ENCODE measurements at places on chromosomes 7 and 10.
A peak's percentile ranks its signal among the peaks of the same experiment; 100 is the strongest.

- no peak for DNase-seq
These were observed 22.0 kb downstream of the CYTH3 start for GRCh38 chr7:6250364-6250833.

- no peak for DNase-seq
These were observed 21.6 kb upstream of the ADAMTS14 start for GRCh38 chr10:70650718-70651117.

DNA sequence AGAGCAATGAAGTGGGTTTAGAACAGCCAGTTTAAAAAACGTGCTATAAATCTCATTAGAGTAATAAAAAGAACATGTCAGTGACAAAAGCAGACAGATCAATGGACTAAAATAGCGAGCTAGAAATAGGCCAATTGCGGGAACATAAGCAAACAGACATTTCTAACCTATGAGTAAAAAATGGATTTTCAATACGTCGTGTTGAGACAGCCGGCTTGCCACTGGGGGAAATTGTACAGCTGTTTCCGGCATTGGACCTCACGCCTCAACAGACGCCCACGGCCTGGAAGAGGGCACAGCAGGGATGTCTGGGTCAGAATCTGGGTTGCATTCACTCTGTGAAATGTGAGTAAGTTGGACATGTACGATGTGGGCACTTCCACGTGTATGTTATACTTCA is 92.9 kb downstream of the SVOPL start:
- peak; percentile 31 for DNase-seq

DNA sequence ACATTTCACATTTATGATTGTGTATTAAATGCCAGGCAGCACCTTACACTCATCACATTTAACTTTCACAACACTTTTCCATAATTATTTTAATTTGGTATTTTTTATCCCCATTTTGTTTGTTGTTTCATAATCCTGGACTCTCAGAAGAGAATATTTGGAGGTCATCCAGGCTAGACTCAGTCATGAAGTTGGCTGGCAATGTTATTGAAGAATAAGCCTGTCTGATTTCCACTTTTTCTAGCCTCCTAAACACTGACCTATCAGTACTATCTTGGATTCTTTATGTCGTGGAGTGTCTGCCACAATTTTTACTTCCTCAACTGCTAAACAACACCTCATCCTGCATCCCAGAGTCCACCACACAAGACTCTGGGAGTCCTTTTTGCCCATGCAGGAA is 372.3 kb upstream of the NRP1 start:
- no peak for DNase-seq

- no peak for DNase-seq
These were observed 414.8 kb downstream of the RPS24 start for GRCh38 chr10:78448470-78448869.

DNA sequence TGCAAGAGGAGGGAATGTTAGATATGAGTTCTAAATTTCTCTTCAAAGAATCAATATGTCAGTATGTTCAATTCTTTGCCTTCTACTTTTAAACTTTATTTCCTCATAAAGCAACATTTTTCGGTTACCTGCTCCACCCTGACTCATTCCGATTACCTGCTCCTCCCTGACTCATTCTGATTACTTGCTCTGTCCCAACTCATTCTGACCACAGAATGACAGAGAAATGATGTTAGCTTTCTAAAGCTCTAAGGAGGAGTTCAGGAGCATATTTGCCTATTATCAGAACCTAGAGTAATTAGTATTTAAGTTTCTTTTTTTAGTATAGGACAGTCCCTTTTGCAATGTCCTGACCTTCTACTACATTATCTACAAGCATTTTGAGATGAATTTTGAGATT is 24.5 kb upstream of the PPP1R9A start:
- DNase-seq, result no peak

DNA sequence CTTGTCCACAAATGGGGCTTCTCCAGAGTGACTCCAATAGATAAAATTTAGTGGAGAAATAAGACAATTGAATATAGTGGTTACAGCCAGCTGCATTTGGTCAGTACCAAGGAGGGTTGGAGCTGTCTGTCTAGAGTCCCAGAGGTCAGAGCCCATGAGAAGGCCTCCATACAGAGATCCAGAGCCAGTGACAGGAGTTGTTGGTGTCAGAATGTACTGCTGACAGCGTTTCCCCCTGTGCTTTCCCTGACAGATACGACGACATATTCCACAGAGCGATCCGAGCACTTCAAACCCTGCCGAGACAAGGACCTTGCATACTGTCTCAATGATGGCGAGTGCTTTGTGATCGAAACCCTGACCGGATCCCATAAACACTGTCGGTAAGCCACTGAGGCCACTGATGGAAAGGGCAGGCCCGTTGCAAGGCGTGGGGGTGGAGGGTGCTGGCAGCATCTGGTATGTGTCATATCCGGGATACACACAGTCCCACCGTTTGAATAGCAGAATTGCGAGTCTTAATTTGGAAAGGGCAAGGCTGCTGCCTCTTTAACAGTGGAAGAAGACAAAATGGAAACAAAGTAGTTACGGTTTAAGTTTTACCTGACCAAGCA is 483.6 kb downstream of the NRG3 start:
- DNase-seq, result no peak

- no peak for DNase-seq
These were observed 13.9 kb upstream of the HSPA12A start for GRCh38 chr10:116756277-116756676.

DNA sequence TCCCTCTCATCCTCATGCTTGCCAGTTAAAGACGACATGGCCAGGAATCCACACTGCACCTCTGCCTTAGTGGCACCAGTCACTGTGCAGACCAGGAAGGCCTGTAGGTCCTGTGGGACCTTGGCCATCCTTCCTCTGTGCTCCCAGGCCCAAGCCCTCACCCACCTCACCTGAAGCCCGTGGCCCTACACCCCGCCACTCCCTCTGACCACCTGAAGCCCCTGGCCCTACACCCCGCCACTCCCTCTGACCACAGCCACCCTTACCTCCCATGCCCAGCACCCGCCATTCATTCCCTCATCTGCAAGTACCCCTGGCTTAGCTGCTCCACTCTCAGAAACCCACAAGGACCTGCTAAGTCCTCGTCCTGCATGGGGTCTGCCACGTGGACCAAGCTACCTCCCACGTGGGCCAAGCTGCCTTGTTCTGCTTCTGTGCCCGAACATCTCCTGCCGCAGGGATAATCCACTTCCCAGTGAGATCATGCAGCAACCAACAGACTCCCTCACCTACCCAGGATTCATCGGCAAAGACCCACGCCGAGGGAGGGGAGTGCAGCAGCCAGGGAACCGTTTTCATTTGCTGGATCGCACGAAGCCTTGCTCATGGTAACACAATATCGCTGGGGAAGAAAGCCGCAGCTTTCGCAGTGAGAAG is 151.2 kb downstream of the TCERG1L start:
- no peak for DNase-seq

- DNase-seq, result no peak
These were observed 7.3 kb upstream of the PNLIP start for GRCh38 chr10:116538456-116538855.

DNA sequence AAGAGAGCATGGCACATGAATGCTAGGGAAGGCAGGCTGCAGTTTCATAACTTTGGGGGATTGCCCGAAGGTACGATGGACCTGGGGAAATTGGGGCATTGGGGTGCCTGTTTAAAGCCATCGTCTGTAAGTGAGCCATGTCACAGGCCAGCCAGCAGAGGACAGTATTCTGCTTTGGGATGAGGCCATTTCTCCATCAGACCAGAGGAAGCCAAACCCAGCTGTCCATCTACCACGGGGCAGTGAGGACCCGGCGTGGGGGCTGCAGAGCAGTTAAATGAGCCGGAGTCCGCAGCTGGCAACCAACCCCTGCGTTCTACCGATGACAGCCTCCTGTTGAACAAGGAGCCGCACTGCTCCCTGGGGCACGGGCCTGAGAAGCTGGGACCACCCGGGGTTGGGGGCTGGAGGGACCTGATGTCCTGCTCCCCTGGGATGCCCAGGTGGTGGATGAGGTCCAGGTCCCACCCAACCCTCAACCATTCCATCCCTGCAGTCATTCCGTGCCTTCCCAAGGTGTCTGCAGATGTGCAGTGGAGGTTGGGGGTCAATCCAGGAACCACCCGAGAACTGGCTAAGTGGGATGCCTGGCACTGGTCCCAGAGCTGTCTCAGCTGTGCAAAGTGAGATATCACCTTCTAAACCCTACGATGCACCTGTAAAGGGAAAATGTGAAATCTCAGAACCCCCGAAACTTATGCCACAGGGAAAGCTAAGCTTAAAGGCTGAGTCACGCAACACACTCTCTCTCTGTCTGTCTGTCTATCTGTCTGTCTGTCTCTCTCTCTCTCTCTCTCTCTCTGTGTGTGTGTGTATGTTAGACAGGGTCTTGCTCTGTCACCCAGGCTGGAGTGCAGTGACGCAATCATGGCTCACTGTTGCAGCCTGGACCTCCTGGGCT is 12.1 kb upstream of the RHBDD2 start:
- DNase-seq, result no peak

DNA sequence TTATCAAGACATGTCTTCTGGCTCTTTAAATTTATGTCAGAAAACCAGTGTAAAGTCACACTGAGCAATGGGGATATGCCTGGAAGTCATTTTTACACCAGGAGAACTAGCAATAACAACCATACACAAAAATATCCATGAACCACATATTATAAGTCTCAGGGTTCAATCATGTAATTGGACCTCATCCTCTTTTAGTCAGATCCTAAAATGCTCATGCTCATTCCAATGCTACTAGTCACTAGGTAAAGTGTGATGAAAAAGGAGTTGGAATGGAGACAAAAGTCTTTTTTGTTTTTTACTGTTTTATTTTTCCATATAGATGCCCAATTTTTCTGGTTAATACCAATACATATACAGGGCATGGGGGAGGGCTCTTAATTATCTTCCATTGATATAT is 306.1 kb downstream of the DGKB start:
- no peak for DNase-seq

DNA sequence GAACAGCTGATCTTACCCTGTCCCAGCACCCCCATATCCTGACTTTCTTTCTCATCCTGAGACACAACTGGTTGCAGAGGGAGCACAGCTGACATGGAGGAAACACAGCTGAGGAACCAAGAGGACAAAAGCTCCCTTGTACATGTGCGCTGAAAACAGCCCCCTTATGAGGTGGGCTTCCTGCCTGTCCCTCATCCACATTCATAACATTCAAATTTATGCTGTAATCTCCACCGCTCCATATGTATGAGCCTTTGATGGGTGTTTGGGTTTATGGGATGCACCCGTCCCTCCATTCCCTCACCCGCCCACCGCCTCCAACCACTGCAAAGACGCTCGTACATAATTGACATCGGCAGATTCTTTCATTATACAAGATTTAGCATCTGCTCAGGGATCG is 49.6 kb upstream of the BTRC start:
- DNase-seq, result no peak

DNA sequence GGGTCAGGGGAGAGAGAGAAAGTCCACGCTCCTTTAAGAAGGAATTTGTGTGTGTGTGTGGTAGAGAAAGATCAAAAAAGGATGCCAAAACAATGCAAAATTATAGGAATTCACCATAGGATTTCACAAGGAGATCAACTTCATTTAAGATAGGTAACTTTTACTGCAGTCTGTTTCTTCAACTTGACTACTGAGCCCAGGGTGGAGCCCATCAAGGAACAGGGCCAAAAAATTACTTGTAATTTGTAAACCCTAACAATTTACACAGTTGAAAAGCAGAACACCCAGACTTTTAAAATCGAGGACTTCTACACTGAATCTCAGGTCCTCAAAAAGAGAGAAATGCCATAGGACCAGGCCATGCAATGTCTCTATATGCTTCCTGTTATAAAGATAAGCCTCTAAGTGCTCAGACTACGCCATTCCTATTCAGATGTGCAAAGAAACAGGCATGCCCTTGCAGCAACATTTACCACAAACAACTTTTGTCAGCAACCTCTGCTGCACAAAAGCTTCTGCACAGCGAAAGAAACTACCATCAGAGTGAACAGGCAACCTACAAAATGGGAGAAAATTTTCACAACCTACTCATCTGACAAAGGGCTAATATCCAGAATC is 10.6 kb upstream of the GIMAP4 start:
- DNase-seq, result no peak

GRCh38 chr10:1858048-1858447 is 120.7 kb upstream of the ADARB2 start:
- no peak for DNase-seq

GRCh38 chr10:51000164-51000563 is 74.1 kb upstream of the PRKG1 start:
- DNase-seq, result no peak

DNA sequence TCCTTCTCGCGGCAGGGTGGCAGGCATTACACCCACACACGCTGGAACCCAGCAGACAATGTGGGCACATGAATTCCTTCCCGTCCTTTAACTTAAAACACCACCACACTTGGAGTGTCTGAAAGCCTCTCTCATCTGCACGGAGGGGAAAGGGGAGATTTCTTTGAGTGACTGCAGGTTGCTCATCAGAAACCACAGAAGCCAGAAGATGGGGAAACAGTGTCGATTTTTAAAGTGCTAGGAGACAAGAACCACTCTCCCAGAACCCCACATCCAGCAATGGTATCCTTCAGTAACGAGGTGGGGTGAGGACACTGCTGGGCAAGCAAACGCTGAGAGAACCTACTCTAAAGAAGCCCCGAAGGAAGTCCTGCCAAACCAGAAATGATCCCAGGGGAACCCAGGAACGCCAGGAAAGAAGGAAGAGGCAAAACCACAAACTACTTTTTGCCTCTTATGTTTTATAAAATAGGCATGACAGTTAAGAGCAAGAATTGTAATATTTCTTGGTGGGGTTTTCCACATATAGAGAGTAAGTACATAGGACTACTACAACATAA is 254.3 kb downstream of the ELFN1 start:
- no peak for DNase-seq

- no peak for DNase-seq
These were observed 27.3 kb downstream of the DIP2C start for GRCh38 chr10:662223-662605.

GRCh38 chr7:38524786-38525185 is 106.4 kb downstream of the AMPH start:
- no peak for DNase-seq

DNA sequence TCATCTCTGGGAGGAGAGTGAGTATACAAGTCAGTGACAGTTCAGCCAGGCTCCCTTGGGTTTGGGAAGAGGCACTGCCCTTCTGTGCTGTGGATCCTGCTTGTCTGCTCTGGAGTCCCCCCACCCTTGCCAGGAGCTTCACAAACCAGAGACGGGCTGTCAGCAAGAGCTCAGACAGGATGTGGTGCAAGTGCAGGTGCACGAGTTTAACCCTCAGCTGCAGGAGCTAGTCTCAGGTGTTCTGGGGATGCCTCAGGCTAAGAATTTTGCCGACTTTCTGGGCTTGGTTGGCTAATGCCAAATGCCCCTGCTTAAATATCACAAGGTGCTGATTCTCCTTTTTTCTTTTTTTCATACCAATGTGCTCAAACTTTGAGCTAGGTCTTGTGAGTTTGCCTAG is 22.3 kb downstream of the ZNF783 start:
- no peak for DNase-seq

DNA sequence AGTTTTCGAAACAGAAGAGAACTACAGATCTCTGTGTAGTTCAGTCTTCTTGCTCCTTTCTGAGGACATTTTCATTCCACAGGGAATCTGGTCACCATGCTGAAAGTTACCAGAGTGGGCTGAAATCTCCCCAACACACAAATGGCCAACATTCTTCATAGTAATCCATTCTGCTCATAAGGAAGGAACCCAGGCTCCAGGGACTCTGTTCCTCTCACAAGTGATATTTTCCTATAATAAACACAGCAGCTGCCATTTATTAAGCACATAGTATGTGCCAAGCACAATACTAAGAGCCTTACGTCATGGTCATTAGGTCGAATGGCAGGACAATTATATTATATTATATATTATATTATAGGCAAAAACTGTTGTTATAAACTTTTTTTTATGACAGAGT is 109.8 kb downstream of the RAB11FIP2 start:
- DNase-seq, result no peak
